Amniotic stem cell (primary cell): ENCODE measurements at places on chromosomes 5 and 9.

- DNase-seq: no peak
Observed at GRCh38 chr9:93579711-93580516, 3.5 kb downstream of the PHF2 start.

- DNase-seq: no peak
Observed at GRCh38 chr5:112239996-112240395, 179.1 kb downstream of the EPB41L4A start.

- no peak for DNase-seq
Observed at GRCh38 chr5:57698086-57698485, 215.5 kb upstream of the ACTBL2 start.

GRCh38 chr5:167895899-167896659, 395.4 kb upstream of the WWC1 start:
- no peak for DNase-seq

GRCh38 chr9:636931-637591, 204.4 kb upstream of the DMRT1 start:
- DNase-seq: no peak

DNA sequence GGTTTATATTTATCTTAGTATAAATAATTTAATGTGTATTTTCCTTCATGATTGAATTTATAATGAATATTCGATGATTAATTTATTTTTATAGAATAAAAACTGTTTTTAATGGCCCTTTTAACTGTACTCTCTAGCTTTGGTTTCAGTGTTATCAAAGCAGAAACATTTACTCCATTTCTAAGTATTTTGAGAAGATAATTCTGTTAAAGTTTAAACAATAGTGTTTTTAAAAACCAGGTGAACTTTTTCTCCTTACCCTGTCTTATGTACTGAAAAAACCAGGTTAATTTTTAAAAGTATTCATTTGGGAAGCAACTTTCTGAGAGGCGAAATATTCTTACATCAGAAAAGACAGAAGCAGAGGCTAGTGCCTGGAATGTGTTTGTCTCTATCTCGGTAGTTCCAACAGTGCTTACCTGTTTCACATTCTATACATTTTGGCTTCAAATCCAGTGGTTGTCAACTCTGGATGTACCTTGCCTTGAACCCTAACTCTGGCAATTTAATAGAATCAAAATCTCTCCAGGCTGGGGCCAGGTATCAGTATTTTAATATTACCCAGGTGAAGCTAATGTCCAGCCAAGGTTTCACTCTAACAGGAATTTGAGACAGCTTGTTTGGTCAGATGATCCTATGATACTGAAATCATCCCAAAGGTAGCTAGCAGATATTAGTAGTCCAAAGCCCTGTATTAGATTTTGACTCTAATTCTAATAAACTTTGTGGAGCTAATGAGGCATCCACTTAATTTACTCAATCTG, 434.4 kb downstream of the PDE4D start:
- no peak for DNase-seq

GRCh38 chr9:127205952-127206351, 58.6 kb upstream of the GARNL3 start:
- no peak for DNase-seq

DNA sequence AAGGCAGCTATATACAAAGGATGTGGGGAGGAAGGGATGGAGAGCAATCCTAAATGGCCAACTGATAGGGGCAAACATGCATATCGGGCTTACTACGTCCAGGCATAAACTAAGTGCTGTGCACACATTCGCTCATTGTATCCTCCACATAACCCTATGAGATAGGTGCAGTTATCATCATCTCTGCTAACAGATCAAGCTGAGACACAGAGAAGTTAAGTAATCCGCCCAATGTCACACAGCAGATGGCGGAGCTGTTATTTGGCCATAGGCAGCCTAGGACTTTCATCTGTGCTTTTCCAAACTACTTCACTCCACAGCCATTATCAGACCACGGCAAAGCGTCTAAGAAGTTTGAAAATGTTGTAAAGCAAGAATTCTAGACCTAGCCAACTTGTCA, 197.5 kb downstream of the RGS3 start:
- no peak for DNase-seq

- DNase-seq: no peak
Observed at GRCh38 chr5:16550316-16550952, 66.4 kb downstream of the RETREG1 start.

DNA sequence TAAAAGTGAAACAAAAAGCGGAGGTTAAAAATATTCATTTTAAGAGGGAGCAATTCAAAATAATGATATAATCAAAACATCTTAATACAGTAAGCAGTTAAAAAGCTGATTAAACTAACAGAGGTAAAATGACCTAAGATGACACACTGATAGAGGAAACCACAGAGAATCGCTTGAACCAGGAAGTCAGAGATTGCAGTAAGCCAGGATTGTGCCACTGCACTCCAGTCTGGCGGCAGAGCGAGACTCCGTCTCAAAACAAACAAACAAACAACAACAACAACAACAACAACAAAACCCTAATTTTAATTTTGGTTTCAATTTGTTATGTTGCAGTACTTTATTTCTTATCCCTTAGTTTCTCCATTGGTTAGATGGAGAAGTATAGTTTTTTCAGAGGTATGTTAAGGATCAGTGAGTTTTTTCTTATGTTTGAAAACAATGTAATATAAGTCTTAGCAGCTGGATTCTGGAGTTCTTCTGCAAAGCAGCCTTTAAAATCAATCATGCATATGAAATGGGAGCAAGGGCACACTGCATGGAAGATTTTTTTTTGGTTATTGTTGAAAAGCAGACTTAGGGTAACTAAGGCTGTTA, 58.5 kb downstream of the MLANA start:
- no peak for DNase-seq

DNA sequence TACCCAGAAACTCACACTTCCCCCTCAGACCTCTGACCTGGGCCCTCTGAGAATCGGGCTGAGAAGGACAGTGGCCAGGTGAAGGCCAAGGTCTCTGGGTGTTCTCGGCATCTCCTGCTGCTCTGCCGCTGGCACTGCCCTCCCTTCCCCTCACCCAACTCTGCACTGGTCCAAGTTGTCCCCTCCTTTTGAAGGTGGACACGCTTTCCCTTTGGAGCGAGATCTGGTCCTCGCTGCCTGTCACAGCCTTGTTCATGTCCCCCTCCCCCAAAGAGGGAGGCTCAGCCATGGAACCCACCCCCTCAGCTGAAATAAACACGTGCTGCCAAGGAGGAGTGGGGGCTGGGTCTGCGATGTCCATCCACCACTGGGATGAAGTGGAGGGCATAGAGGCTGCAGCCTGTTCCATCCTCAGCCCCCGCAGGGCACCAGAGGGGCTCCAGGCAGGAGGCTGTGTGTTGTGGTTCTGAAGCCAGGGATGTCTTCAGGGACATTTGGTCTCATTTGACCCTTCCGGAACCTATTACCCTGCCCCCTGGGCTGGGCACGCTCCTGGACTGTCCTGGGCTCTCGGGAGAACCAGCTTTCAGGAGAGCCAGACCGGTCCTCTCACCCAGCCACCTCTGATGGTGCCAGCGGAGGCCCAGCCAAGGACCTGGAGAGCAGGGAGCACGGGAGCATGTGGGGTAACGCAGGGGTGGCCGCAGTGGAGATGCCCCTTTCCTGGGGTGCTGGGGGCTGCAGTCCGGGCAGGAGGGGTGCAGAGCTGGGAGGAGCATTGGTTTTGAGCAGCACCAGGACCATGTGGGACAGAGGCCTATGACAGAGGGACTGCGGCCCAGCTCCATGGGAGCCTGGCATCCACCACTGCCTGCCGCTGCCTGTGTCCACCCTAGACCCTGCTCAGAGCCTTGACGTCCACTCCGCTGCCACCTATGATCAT, 4.7 kb upstream of the LCN2 start:
- DNase-seq: no peak

DNA sequence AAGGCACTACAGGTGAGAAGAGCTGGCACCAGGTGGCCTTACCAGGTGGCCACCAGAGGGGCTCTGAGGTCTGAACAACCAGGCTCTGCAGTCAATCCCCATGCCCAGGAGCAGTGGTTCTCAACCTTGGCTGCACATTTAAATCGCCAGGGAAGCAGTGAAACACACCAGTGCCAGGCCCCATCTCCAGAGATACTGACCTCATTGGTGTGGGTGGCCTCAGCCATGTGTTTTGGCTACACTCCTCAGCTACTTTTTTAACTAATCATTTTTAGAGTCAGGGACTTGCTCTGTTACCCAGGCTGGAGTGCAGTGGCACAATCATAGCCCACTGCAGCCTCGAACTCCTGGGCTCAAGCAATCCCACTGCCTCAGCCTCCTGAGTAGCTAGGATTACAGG, 56.0 kb downstream of the GABBR2 start:
- DNase-seq: no peak

DNA sequence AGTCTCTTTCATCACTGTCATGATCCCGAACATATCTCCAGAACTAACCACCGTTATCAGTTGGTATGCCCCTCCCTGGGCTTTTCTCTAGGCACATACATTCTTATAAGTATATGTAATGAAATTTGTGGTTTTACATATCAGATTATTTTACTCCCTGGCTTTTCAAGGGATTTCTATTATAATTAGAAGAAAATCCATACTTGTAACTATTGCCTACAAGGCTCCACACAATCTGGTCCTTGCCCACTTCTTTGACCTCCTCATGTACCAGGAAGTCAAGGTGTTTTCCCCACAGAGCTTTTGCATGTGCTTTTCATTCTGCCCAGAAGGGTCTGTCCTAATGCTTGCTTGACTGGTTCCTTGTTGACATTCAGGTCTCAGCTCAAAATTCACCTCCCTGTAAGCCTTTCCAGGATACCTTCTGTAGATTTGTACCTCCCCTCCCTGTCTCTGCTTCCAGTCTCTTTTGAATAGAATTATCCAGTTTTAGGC, 33.6 kb upstream of the HSD17B4 start:
- no peak for DNase-seq

- DNase-seq: no peak
Observed at GRCh38 chr9:137095664-137096517, 9.1 kb downstream of the MAN1B1 start.

DNA sequence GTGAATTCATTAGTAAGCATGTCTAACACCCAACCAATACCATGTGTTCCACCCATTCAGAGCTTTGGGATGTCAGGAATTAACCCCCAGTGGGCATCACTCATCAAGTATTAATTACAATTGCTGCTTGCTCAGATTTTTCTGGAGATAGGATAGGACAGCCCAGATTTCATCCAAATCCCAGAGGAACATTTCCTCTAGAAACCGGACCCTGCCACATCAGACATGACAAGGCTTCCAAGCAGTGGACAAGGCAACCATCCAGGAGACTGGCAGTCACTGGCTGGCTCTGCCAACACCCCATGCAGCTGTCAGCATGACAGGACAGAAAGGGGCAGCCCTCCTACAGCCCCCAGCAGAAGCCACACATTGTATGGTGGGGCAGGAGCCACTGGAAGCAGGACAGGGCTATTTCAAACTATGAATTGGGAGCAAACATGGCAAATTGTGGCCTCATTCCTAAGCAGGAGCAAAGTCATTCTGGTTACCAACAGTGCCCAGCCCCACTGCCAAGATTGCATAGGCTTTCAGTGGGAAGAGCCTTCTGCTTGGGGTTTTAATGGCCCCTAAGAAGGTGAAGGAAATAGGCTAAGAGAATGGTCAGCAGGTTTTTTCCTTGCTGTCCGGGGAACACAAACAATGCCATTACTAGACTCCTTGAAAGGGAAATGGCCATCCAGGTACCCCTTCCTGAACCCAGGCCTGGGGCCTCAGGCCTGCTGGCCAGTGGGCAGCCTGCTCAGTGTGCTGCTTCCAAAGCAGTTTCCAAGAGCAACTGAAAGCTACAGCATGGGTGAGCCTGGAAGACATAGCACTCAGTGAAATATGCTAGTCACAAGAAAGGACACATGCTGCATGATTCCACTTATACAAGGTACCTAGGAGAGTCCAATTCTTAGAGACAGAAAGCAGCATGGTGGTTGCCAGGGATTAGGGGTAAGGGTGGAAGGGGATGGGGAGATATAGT, 294.7 kb upstream of the SLC30A5 start:
- DNase-seq: no peak

GRCh38 chr9:135989157-135989556, 28.0 kb upstream of the UBAC1 start:
- no peak for DNase-seq

GRCh38 chr9:69900406-69900805, 79.8 kb downstream of the CFAP95 start:
- DNase-seq: no peak

DNA sequence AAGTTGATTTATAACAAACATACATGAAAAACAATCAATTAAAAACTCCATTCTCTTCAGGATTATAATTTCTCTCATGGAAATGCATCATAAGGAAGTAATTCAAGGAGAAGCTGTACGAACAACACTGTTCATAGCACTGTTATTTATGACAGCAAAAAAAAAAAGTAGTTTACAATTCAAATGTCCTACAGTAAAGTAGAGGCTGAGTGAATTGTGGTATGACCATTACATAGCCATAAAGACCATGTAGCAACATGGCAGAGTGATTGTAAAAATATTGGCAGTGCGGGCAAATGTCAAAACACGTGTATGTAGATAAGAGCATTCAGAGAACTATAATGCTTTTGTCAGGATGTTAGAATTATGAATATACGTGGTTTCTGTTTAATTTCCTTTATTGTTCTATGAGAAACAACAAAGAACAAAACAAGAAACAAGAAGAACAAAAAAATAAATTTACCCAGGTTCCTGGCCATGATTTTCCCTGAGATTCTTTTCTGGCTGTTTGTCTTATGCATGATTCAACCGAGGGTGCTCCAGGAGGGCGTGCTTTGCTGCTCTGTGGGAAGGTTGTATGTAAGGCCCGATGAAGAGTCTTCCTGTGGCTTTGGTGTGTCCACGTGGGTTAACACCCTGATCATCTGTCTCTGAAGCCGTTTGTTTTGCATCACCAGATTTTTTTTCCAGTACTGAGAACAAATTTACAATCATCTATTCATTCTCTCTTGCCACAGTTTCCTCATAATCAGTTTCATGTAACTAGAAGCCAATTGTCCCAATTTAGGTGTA, 28.8 kb downstream of the GCNT4 start:
- DNase-seq: no peak

- DNase-seq: no peak
Observed at GRCh38 chr5:56482363-56482762, 249.2 kb upstream of the ANKRD55 start.

DNA sequence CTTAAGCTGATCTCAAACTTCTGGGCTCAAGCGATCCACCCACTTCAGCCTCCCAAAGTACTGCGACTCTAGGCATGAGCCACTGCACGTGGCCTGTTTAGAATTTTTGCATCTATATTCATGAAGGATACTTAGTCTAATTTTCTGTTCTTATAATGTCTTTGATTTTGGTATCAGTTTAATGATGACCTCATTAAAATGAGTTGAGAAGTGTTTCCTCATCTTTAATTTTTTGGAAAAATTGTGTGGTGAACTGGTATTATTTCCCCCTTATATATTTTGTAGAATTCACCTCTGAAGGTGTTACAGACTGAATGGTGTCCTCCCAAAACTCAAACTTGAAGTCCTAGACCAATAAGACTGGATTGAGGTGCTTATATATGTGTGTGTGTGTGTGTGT, 46.5 kb downstream of the ANKRD31 start:
- no peak for DNase-seq

GRCh38 chr5:109690242-109690974, 681 bp downstream of the MAN2A1 start:
- no peak for DNase-seq

DNA sequence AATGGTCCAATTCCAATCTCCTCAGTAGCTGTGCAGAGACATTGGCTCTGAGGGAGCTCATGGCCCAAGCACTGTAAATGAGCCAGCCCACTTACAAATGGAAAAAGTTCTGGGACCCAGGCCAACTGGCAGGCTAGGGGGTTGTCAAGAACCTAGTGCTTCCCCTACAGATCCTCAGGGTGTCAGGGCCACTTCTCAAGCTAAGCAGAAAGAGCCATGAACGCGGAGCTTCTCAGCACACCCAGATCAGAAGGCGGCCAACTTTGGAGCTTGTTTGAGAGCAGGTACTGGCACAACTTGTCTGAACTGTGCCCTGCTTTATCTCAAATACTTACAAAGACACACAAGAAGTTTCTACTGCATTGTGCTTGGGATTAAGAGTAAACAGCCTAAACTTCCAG, 17.5 kb downstream of the TLE1 start:
- no peak for DNase-seq
